GM19239 (cell line): ENCODE measurements at places on chromosomes 3 and 15.

- no peak for DNase-seq
Measured at GRCh38 chr3:188948997-188949389, 222.8 kb upstream of the TPRG1 start.

DNA sequence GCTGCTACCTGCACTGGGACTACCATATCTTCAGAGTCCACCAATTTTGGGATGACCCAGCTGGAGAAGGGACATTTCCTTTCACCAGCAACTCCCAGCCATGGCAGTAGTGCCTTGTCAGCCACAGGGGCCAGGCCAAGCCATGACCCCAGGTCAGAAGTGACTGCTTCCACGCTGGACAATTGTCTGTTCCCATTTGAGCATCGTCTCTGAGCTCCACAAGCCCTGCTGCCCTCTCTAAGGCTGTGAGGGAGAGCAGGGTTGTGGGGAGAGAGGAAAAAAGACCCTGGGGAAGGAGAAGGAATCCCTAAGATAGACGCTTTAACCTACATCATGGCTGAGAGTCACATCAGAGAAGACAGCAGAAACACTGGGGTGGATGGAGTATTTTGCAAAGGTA lies 7.4 kb upstream of the RARRES1 start:
- DNase-seq = no peak

GRCh38 chr15:85129881-85130280 lies 148.2 kb downstream of the PDE8A start:
- no peak for DNase-seq

- DNase-seq = no peak
Measured at GRCh38 chr3:100482176-100482575, 10.2 kb upstream of the TMEM45A start.

DNA sequence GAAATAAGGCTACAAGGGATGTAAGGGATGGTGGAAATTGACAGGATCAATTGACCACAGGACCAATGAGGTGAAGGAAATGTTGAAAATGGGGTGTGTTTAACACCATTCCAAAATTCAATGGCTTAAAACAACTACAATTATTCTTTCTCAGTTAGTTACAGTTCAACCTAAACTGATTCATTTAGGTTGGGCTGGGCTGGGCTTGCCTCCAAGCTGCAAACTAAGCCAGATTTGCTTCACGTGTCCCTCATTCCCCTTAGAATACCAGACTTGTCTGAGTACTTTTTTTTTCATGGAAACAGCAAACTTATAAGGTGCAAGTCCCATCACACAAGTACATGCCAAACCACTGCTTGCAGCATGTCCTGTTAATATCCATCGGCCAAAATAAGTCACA lies 280.1 kb downstream of the NEK10 start:
- no peak for DNase-seq

DNA sequence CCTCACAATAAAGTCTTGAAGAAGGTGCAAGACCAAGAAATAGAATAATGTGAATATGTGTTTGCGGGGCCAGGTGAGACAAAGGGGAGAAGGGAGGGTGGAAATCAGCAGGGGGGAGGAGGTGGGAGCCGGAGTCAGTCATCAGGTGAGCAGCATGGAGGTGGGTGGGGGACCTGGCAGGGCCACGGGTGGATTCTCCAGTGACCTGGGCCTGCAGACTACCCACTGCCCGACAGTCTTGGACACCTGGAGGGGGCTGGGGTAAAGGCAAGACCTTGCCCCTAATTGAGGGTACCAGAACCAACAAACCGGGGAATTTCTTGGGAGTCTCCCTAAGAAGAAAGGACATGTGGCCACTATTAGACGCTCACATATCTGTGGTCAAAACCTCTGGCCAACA lies 95.8 kb downstream of the CHSY1 start:
- no peak for DNase-seq

DNA sequence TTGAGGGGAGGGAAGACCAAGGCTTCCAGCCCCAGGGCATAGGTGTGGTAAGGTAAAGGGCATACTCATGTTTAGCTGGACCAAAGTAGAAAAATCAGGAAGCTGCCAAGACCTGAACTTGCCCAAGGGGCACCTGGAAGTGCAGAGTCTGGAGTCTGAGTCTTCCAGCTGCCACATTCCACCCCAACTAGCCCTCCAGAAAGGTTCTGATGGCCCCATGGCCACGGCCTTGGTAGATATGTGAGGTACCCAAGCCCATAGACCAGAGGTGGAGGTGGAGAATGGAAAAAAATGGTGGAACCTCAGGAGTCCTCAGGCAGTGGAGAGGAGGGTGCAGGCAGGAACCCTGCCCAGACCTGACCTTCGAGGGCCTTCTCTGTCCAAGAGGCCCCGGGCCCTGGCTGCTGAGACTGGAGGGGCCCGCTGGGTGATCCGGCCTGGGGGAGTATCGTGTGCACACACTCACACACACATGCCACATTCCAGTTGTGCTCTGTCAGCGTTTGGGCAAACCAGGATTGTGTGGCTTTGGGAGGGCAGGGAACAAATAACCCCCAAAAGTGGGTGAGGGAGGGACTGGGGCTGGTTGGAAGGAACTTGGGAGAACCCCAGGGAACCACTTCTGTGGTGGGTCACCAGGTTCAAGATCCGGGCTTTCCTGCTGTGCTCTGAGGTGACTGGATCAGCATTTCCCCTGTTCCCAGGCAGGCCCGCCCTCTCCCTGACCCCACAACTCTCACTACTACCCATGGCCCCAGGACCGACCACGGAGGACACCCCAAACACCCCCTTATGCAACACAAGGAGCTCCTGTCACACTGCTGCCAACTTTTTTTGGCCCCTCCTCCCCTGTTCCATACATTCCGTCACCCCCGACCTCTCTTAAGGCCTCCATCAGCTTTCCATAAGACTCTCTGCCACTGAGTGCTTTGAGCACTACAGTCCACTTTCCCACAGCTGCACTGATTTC lies 11.6 kb downstream of the MYL3 start:
- no peak for DNase-seq

DNA sequence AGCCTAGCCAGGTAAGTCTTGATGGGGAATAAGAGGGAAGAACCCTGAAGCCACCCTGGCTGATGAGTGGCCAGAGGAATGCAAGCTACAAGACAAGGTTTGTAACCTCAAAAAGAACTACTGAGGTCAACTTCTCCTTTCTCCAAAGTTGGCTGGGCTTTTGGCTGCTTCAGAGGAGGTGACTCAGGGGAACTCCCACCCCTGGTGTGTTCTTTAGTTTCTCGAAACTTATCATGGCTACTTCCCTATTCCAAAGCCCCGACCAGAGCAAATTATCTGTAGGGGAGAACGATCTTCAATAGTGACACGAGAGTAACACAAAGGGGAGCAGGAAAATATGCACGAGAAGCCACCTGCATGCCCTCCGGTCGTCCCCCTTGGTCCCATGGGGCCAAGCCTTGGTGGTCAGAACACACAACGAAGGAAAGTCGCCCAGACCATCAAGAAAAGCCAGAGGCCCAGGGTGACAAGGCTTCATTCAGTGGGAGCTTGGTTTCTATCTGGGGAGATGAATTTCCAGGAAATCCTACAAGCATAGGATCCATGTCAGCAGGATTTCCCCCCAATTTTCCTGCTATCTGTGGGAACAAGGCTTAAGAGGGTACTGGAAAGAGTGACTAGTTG lies 6.5 kb upstream of the BCL2A1 start:
- DNase-seq = no peak

GRCh38 chr3:69189487-69189886 lies 67.1 kb upstream of the LMOD3 start:
- no peak for DNase-seq

DNA sequence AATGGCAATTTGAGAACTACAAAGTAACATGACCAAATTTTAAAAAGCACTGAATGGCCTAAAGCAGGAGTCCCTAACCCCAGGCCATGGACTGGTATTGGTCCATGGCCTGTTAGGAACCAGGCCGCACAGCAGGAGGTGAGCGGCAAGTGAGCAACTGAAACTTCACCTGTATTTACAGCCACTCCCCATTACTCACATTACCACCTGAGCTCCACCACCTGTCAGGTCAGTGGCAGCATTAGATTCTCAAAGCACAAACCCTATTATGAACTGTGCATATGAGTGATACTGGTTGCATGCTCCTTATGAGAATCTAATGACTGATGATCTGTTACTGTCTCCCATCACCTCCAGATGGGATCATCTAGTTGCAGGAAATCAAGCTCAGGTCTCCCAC lies 48.8 kb downstream of the SENP7 start:
- DNase-seq = no peak

- no peak for DNase-seq
Measured at GRCh38 chr3:61638741-61639140, 77.4 kb downstream of the PTPRG start.

- no peak for DNase-seq
Measured at GRCh38 chr15:90884719-90885431, 571 bp downstream of the FES start.

- DNase-seq = no peak
Measured at GRCh38 chr15:34271493-34271892, 46.7 kb downstream of the EMC4 start.

- DNase-seq = no peak
Measured at GRCh38 chr3:121552379-121552778, 6.6 kb upstream of the POLQ start.

- DNase-seq = no peak
Measured at GRCh38 chr15:96273317-96274086, 57.0 kb upstream of the NR2F2 start.

DNA sequence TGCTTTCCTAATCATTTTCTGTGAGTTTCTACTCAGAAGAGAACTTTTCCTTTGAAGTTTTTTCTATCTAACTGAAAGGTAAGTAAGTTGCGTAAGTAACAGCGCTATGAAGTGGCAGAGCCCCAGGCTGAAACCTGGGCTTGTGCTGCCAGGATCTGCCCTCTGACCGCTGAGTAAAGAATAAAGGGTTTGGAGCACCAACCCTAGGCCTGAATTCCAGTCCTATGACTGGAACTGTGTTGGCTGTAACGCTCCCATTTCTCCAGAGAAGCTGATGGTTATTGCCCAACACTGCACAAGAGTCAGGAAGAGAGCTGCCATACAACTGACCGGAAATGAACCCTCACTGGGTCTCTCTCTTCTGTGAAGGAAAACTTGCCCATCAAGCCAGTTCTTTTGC lies 87.0 kb downstream of the FOXB1 start:
- DNase-seq = no peak

GRCh38 chr3:139836698-139837464 lies 98.1 kb upstream of the CLSTN2 start:
- no peak for DNase-seq

DNA sequence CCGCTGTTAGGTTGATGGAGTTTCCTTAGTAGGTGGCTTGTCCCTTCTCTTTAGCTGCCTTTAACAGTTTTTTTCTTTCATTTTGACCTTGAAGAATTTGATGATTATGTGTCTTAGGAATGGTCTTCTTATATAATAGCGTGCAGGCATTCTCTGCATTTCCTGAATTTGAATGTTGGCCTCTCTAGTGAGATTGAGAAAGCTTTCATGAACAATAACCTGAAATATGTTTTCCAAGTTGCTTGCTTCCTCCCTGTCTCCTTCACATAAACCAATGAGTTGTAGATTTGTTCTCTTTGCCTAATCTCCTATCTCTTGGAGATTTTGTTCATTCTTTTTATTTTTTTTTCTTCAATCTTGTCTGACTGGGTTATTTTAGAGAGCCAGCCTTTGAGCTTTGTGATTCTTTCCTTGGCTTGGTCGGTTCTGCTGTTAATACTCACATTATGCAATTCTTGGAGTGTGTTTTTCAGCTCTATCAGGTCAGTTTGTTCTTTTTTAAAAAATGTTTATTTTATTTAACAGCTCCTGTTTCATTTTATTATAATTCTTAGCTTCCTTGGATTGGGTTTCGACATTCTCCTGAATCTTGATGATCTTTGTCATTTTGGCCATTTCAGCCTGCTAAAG lies 627.9 kb downstream of the SI start:
- no peak for DNase-seq

DNA sequence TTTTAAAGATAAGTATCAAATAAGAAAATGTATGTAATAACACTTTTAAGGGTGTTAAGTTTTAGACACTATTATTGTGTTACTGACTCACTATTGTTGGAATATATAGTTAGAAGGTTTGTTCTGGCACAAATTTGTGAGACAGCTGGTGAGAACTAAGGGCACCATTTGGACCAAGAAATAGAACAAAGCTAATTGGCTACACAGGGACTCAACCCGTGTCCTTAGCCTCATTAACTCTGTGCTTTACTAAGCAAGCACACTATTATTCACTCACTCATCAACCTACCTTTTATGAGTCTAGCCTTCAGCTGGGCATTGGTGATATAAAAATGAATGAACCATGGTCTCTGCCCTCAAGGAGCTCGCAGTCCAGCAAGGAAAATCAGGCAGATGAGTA lies 4.1 kb upstream of the UNC13C start:
- no peak for DNase-seq

GRCh38 chr3:16668776-16669545 lies 63.7 kb upstream of the DAZL start:
- DNase-seq = no peak

DNA sequence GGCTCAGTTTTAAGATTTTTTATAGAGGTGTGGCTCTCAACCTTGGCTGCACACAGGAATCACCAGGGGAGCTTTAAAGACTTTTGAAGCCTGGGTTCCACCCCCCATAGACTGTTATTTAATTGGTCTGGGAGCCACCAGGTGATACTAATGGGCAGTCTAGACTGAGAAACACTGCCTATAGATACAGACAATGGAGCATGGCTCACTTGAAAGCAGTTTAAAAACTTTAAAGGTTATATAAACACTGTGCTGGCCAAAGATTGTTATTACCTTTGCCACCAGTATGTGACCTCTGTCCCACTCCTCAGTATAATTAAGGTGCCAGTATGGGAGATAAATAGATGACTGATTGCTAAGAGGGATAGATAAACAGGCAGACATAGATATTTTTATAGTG lies 3.8 kb downstream of the GOLIM4 start:
- DNase-seq = no peak

GRCh38 chr3:138493804-138494606 lies 59.6 kb downstream of the ESYT3 start:
- no peak for DNase-seq

GRCh38 chr3:18886331-18886730 lies 262.0 kb upstream of the KCNH8 start:
- DNase-seq = no peak
